ENCODE measurements at places on chromosomes 16 and 17.

DNA sequence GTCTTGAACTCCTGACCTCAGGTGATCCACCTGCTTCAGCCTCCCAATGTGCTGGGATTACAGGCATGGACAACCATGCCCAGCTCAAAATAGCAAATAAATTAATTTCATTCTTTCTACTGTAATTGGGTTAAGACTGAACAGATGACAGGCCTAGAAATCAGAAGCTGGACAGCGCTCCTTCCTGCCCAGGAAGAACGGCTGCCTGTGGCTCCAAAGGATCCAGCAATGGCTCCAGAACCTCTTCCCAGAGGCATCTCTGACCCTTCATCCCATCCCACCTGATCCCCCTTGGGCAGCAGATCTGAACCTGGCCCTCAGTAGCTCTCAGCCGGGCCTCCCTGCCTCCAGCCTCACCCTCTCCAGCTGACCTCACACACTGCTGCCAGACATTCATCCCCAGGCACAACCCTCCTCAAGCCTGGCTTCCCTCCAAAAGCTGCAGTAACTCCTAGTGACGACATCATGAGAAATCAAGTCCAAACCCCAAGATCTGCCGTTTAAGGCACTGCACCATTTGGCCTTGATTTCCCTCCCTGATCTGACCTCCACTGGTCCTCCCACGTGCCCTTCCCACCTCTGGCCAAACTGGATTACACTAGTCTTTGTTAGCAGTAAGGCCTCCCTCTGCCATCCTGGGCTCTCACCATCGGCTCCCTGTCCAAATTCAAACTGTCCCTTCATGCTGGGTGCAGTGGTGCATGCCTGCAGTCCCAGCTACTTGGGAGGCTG, 3.1 kb upstream of the MIF4GD start:
- peak; percentile 54 for DNase-seq

DNA sequence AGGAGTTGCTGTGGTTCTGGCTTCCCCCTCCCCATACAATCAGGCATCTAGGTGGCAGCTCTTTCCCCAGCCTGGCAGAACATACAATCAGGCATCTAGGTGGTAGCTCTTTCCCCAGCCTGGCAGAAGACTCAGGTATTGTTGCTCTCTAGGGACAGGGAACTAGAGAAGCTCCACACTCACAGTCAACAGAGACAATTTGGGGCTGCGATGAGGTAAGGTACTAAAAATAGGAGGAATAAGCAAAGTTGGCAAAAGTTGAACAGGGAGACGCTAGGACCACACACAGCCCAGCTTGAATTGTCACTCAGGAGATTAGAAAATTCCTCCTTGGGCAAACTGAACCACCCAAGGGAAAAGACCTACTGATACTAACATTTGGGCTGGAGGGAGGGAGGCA, 315.5 kb upstream of the CDH5 start:
- DNase-seq = no peak

- DNase-seq = no peak
Observed at GRCh38 chr17:6862825-6863224, 31.3 kb upstream of the TEKT1 start.

DNA sequence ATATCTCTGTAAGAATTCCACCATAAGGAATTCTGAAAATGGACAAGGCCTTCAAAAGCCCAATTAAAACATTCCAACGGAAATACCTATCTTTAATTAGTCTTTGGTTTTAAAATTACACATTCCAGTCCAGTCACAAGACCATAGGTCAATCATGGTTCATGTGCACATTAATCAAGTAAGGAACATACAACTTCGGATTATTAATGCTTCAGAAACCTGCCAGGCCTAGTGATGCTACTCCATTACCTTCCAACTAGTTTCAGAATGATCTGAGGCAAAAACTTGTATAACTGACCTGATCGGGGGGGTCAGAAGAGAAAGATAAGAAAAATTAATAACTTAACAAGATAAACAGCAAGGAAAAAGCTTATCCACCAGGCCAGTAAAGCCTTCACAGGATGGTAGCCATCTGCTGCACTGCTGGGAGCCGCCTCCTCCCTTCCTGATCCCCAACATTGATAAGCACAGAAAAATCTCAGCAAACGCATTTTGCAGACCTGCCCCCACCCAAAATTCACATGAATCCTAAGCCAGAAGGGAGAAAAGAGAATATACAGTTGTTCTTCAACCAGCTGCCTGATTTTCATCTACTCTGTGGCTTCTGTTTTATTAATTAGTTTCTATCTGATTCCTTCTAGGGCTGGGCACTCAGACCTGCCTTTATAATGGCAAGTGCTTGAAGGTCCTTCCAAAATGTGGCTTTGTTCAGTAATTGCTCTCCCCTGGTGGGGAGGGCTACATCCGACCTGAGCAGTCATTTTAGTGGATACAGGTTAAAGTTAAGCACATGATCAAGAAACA, 6.0 kb downstream of the SDR42E1 start:
- peak; percentile 27 for DNase-seq

GRCh38 chr17:81487487-81488275, 24.9 kb downstream of the ACTG1 start:
- peak; percentile 74 for DNase-seq

DNA sequence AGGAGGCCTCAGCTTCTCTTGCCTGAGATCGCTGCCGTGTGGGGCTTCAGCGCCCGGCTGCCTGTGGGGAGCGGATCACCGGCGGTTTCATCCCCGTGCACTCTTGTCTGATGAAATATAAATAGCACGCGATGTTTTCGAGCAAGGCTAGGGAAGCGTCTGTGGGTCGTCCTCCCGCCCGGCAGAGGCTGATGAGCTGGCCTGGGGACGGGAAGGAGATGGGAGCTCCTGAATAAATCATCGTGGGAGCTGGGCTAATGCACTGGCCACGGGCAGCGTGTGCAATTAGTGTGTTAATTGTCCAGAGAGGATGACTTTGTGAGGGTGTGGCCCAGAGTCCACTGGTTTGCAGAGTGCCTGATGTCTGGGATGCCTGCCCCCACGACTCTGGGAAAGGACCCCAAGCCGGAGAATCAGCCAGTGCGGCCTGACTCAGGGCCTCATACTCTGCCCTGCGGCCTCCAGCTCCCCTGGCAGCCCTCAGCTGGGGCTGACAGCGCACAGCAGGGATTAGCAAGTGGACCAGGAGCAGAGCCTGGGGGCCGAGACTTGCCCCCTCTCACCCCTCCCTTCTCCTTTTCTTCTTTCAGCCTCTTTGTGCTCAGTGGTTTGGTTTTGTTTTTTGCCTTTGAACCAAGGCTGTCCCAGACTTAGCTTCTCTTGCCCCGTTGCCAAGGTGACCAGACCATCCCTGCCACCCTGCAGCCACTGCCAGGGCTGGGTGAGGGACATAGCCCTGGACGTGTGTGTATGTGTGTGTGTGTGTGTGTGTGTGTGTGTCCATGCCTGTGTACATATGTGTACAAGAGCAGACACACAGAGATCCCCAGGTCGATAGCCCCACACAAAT, 21.4 kb downstream of the KCNJ12 start:
- DNase-seq = peak; percentile 49
